ENCODE measurements at places on chromosomes 7 and 10.
A peak's percentile ranks its signal among the peaks of the same experiment; 100 is the strongest.

GRCh38 chr10:26550774-26551526, 112.8 kb downstream of the APBB1IP start:
- no peak for DNase-seq

GRCh38 chr7:93894966-93895640, 4.5 kb upstream of the TFPI2 start:
- no peak for DNase-seq

GRCh38 chr7:42274053-42274452, 37.0 kb upstream of the GLI3 start:
- DNase-seq = no peak

DNA sequence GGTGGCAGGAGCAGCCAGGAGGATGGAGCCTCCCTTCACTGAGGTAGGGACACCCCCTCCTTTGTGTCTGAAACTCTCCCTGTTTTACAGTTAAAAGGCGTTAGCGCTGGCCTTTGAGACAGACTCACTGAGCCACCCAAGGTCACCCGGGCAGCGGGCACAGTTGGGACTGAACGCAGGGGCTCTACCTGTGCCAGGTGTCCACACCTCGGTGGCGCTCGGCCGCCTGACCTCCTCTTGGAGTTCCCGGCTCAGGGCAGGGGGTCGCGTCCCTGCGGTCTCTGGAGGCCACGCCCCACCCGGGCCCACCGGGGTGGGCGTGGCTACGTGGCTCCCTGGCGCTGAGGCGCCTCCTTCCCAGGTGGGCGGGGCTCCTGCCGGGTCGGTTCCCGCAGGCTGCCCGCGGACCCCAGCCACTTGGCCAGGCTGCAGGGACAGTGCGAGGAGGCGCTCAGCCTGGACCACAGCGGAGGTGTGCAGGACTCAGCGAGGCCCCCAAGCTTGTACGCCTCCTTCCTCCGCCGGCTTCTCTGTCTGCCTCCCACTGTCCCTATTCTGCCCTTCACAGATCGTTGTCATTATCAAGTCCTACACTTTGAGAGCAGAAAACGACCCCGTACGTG, 39.9 kb upstream of the LEP start:
- no peak for DNase-seq

- no peak for DNase-seq
Observed at GRCh38 chr7:1770331-1770730, 100.3 kb downstream of the ELFN1 start.

DNA sequence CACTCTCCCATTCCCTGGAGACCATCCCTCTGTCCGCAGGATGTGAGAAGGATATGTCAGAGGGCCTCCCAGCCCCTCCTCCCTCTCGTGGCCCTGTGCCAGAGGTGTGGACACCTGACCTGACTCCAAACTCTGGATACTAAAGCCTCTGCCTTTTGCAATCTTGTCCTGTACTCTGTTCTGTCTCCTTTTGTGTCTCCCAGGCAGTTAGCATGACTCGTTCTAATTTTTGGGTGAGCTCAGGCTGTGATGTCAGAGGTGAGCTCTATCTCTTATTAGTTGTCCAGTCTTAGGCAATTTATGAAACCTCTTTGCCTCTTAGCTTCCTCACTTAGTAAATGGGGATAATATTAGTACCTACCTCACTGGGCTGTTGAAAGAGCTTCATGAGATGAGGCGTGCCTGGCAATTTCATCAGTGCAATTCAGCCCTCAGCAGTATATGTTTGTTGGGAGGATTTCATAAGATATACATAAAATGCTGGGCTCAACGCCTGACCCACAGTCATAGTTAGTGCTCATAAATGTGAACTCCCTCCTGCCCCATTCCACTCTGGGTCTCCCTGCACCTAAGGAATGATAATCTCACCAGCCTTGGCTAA, 10.9 kb downstream of the MARVELD1 start:
- DNase-seq = no peak

- no peak for DNase-seq
Observed at GRCh38 chr7:117870448-117871130, 2.7 kb downstream of the CTTNBP2 start.

GRCh38 chr10:538895-539294, 150.6 kb downstream of the DIP2C start:
- DNase-seq = no peak

DNA sequence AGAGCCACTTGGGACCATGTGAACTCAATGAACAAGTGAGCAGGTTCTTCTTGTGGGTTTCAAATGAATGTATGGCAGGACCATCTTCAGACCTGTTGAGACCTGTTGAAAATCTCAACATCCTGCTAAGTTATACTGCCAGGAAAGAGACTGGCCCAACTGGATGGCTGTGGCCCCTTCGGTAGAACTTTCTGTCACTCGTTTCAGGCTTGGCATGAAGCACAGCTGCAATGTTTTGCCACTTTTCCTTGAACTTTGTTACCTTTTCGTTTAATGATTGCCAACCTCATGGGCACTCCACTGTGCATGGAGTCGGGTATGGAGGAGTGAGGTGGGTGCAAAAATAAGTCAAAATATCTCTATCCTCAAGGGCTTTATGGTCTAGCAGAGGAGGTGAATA, 36.7 kb upstream of the SLC35B4 start:
- DNase-seq = no peak

DNA sequence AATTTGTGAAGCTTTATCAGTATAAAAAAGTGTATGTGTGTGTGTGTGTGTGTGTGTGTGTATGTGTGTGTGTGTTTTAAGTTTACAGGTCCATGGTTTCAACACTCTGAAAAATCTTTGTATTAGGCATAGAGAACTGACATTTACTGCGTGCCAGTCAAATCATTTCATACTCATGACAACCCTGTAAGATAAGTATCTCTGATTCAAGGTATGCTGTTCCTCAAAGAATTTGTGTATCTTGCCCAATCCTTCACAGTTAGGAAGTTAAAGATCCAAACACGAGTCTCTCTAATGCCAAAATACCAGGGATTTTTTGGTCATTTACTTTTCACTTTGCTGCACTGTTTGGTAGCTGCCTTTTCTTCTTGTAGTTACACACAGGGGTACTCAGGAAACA, 1121.3 kb upstream of the AUTS2 start:
- no peak for DNase-seq

GRCh38 chr7:140673063-140673773, 473 bp downstream of the ADCK2 start:
- peak; percentile 52 for DNase-seq

- no peak for DNase-seq
Observed at GRCh38 chr7:15832996-15833395, 146.5 kb upstream of the MEOX2 start.

DNA sequence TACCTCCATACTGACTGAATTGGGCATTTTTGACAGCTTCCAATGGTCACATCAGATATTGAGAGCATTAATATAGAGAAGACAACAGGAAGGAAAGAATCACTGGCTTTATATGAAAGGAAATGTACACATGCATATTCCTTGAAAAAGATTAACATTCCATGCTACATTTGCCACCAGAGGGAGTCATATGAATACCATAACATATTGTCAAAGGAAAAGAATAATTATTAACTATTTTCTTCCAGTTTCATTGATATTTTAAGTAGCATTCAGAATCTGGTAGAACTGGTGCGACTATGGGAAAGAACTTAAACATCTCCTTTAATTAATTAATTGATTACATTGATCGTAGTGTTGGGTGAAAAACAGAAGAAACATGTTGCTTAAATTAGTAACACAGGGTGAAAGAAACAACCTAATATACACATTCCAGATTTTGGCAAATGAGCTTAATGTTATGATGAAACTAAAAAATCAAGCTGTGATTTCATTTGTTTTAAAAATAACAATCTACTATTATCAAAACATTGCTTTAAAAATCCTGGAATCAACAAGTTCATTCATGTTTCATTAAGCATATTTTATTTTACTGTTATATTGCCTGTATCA, 71.5 kb downstream of the GPR85 start:
- no peak for DNase-seq

DNA sequence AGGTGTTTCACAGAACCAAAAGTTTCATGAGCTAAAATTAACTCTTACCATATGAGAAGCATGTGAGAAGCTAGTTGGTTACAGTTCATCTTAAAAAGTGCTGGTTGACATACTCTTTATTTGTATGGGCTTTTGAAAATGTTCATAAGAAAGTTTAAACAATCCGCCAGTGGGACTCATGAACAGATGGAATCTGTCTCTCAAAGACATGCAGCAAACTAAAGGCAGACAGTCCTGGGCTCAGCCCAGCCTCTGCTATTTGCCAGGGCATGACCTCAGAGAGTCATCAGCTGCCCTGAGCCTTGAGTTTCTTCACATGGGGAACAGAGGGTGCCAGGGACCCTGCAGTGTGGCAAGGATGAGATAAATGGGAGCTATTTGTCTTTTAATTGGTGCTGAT, 3.2 kb downstream of the PYROXD2 start:
- no peak for DNase-seq

DNA sequence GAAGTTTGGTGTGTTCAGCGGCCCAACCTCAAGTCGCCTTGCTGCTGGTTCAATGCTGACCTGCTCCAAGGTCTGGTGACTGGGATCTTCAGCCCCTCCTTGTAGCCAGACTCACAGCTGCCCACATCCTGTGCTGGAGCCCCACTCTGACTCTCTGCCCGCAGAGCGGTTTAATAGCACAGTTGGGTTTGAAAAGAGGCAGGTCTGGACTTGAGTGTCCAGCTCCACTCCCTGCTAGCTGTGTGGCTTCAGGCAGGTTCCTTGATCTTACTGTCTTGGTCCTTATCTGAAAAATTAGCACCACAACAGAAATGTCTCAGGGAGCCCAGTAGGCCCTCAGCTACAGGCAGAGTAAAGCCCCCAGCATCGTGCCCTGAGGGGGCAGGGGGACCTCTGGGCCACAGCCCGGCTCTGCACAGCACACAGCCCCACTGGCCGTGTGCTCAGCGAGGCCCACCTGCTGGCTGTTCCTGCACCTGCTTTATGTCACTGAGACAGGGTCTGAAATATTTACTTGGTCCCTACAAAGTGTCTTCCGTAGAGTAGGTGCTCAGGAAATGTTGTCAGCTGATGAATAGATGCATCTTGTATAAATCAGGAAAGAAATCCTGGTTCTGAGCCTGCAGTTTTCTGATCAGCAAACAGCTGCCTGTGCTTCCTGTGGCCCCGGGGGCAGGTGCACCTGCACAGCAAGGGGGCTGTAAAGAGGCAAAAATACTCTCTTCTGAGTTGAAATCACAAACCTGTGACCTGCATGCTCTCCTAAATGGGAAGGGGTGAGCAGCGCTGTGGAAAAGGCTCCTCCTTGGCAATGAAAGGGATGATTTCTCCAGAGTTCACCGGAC, 155.5 kb downstream of the SVIL start:
- DNase-seq = peak; percentile 21

- DNase-seq = no peak
Observed at GRCh38 chr7:32658034-32658433, 162.7 kb downstream of the AVL9 start.

DNA sequence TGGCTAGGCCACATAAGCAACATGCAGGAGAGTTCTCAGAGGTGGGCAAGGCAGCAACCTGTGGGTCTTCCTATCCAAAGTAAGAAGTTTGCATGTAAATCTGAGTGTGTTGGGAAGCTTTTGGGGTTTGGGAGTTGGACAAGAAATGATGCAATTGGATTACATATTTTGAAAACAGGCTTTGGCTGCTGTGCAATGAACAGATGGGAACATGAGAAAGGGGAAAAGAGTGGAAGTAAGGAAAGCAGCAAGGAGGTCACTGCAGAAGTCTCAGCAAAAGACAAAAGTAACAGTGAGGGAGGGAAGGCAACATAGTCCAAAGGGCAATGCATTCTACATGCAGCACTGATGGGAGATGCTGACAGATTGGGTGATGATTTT, 61.1 kb upstream of the C10orf90 start:
- DNase-seq = no peak

- DNase-seq = no peak
Observed at GRCh38 chr10:45424668-45425404, 50.8 kb downstream of the ALOX5 start.

- DNase-seq = no peak
Observed at GRCh38 chr10:36341471-36341870, 699.4 kb upstream of the FZD8 start.

DNA sequence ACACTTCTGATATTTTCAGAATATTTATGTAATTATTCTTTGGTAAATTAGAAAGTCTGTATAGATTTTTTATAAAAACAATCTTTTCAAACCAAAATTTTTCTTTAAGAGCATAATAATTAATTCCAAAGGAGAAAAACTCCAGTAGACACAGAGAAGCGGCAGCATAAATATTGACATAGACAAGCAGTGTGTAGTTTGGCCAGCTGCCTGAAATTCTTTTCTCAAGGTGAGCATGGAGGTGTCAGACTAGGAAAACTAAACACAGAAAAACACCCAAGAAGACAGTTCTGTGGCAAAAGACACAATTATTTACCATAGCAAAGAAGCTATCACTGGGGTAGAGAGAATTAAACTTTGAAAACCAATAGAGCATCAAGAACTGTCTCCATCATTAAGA, 82.4 kb downstream of the KLF6 start:
- no peak for DNase-seq

GRCh38 chr7:97019710-97020225, 4.9 kb downstream of the DLX5 start:
- DNase-seq = no peak

DNA sequence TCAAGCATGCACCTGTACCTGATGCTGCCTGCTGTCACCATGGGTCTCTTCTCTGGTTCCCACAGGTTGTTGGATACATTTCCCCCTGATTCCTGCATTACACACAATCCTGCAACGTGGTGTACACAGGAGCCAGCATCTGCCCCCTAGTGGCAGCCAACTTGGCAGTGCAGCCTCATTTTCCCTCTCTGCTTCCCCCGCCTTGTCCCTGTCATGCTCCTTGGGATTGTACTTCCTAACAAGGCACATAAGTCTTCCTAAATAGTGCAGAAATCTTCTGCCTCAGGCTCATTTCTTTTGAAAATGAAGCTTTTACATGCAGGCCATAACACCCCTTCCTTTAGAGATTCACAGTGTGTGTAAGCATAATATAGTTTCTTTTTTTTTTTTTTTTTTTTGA, 387.5 kb downstream of the CCSER2 start:
- DNase-seq = no peak

DNA sequence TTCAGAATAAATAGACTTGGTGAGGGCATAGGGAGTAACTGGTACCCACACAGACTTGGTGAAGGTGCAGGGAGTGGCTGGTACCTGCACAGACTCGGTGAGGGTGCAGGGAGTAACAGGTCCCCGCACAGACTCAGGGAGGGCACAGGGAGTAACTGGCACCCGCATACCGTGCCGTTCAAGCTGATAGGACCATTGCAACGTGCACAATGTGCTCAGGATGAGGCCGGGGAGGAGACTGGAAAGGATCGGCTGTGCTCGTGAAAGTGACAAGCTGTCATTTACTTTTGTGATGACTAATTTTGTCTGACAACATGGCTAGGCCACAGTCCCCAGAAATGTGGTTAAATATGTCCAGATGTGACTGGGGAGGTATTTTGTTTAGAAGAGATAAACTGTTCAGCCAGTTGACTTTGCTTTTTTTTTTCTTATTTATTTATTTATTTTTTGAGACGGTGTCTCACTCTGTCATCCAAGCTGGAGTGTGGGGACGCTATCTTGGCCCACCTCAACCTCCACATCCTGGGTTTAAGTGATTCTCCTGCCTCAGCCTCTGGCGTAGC, 76.2 kb upstream of the NMT2 start:
- no peak for DNase-seq

DNA sequence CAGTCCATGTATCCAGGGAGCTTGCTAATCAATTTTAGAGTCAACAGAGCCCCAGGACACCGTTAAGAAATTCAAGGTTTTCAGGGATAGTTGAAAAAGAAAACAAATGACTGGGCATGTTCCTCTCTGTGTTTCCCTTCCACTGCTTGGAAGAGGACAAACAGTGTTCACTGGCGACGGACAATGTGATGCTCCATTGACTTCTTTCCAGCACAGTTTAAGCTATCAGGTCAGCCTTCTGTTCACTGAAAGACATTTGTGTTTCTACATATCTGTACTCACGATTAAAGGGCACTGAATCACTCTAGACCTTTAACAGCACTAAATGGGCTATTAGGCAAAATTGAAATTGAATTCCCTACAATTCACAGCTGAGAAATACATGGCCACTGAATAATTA, 123.6 kb downstream of the RNLS start:
- no peak for DNase-seq
